ENCODE measurements at places on chromosomes 1 and 21.

DNA sequence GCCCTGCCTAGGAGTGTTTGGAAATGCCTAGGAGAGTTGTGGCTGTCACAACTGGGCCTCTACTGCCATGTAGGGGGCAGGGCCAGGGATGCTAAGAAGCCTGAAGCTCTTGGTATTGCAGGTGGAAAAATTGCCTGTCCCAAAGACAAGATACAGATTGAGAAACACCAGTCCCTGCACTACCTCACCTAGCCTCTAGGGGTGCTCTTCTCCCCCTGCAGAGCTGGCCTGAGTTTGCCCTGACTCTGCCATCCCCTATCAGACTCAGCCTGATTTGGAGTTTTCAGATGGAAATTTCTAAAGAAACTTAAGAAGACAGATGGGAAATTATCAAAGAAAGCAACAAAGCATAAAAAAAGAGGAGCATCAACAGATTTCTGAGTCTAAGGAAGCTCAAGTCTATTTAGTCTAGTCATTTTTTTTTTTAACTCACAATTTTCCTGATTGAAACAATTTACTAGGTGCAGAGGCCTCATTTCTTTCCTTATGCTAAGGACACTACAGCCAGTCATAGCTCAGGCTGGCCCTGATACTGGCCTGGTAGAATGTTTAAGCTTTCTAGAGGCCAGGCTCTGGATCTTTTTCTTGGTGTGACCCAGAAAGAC lies 61.4 kb upstream of the LRRN2 start:
- no peak for DNase-seq

GRCh38 chr1:41666981-41667631 lies 182.6 kb upstream of the EDN2 start:
- no peak for DNase-seq

DNA sequence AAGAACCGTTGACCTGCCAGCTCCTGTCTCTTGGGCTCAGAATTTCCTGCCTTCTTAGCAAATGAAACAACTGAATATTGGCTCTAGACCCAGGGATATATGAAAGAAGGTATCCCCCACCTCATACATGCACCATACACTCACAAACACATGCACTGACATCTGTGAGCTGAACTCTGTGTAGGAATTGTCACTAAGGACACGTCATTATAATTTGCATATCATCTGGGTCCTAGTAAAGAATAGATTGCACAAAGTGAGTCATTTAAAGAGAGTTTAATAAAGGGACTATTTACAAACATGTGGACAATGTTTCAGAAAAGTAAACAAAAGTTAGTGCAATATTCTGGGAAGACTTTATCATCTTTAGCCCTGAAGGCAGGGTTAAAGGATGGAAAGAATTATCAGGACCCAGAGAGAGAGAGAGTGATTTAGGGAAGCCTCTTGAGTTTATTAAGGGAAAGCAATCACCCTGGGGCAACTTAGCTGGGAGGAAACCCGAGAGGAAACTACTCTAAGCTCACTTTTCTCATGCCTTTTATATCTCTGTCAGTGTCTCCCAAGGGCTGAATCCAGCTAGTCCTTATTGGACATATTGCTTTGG lies 74.1 kb upstream of the PLA2G4A start:
- DNase-seq, result no peak

- no peak for DNase-seq
Measured at GRCh38 chr1:201694608-201695335, 134.2 kb upstream of the IPO9 start.

DNA sequence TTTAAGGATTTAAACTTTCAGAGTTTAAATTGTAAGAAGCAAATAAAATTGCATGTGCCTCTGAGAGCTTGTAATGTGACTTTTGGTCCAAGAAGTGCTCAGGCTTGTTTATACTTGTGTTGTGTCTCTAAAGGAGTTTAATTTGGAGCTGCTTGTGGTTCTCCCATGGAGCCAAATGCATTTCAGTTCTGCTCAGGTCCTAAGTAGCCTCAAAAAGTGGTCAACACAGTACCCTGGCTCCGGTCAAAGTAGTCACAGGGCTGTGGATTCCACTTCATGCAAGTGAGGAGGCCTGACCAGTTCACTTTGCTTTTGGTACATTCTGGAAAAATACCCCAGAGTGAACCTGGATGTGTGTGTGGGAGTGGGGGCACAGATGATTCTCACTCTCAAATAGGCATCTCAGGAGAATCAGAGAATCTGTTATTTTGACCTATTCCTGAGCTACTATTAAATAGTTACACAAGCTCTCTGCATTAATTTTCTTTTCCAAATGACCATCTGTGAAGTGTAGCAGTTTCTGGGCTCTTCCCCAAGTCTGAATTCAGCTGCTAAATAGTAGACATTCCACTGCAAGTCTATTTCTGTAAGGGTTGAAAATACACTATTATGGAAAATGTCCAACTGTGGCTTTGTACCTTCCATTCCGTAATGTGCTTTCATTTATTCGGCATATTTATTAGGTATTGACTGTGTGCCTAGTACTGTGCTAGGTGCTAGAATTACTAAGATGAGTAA lies 31.7 kb upstream of the AGO1 start:
- no peak for DNase-seq

GRCh38 chr1:43172527-43172972 lies 420 bp downstream of the CFAP57 start:
- DNase-seq, result no peak

DNA sequence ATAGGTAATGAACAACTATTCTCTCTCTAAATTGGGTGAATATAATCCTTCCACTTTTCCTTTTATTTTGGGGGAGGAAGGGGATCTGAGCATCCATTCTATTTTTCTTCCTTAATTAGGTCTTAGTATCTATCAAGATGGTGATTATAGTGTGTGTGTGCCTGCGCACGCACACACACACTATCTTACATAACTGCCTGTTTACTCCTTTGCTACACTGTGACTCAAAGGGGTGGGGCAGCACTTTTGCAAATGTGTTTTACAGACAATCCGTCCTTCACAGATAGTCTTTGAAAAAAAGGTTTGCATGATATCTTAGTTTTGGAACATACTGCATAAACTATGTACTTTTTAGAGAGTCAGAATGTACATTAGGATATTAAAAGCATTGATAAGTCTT lies 191.5 kb downstream of the SDCCAG8 start:
- DNase-seq, result no peak

DNA sequence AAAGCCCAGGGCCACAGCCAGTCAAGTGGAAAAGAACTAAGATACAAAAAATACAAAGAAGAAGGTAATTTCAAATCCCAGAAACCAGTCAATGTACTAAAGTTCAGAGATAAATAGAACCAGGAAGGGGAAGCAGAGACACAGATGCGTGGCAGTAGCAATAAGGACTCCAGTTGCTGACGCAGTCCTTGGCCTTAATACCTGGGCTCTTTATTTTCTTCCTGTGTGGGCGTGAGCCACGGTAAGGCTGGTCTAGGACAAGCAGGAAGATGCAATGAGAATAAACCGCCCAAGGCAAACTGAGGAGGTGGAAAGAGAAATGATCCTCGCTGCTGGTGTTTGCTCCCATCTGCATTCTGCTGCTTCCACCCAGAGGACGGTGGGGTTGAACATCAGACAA lies 65.6 kb upstream of the PLXNA2 start:
- DNase-seq, result no peak

DNA sequence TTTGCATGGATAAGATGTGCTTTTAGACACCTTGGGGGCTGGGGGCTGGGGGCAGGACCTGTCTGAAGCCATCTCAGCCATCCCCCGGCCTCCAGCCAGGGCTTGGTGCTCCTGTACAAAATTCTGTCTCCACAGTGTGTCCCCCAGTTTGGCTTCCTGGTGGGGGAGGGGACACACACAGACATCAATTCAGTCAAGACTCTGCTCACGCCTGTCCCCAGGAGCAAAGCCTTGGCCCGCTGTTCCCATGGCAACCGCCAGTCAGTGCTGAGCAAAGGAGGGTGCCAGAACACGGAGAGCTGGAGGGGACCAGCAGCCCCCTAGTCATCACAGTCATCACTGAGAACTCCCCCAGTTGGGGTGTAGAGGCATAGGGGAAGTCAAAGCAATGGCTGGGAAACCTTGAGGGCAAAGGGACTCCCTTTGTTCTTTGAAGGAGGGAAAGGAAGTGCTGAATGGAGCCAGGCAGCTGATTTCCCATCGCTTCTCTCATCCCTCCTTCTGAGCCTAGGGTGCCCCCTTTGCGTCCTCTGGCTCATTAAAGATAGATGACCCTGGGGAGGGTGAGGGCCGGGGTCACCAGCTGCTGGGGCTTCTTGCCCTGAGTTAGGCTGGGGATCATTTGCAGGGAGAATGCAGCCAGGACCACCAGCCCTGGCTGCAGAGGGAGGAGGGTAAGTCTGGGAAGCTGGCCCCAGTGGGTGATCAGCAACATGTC lies 134.9 kb upstream of the IPO9 start:
- DNase-seq, result no peak

- no peak for DNase-seq
Measured at GRCh38 chr21:41317458-41317857, 857 bp downstream of the FAM3B start.

DNA sequence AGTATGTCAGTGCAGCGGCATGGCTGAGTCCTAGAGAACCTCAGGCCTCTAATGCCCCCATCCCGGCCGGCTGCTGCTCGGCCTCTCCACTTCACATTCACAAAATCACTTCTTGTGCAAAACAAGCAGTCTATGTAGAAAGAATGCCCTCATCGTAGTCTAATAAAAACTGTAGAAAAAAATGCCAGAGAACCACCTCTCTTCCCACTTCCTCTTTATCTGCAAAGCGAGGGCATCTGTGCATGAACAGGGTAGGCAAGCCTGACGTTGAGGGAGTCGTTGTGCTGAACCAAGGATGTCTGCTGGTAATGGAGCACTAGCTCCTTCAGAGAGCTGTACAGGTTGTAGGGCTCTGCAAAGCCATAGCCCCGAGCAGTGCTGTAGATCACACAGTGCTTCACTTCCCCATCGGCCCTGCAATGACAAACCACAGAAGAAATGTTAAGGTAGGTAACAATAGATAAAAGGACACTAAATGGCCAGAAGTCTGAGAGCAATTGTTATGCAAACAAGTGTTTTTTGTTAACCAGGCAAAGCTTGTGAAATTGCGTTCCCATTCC lies 88.9 kb downstream of the PIK3R3 start:
- peak; percentile 70 for DNase-seq

DNA sequence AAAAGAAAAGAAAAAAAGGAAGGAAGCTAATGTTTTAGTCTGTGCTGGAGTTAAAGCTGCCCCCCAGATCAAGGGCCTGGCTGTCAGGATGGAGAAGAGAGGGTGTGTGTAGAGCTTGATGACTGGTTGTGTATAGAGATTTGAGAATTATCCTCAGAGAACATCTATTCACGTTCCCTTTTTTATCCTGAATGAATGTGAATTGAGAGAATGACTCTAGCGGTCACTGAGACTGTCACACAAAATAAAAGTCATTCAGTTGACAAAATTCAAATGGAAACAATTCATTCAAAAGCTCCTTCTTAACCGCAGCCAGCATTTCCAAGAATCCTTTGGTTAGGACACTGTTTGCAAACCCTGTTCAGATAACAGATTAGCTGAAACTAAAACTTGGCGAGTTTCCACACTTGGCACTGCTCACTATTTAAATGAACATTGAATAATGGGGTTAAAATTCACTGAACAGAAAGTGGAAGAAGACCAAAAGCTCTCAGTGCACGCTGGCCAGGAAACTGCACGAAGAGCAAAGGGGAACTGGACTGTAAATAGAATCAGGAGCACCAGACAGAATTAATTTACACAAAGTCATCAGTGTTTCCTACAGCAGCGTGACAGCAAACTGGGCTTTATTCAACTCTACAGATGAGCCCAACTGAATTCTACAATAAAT lies 13.6 kb upstream of the FAM89A start:
- DNase-seq, result no peak

GRCh38 chr1:244063498-244063897 lies 12.4 kb downstream of the ZBTB18 start:
- DNase-seq, result no peak

DNA sequence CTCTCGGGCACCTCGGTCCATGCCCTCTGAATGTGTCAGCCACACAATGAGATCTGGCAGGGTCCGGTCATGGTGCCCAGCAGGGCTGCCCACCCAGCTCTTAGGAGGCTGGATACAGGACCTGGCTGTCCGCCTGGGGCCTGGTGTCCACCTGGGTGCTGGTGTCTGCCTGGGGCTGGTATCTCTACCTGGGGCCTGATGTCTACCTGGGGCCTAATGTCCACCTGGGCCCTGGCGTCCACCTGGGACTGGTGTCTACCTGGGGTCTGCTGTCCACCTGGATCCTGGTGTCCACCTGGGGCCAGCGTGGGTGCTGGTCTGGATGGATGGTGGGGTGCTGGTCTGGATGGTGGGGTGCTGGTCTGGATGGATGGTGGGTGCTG lies 45.1 kb upstream of the ACTRT2 start:
- DNase-seq, result no peak

DNA sequence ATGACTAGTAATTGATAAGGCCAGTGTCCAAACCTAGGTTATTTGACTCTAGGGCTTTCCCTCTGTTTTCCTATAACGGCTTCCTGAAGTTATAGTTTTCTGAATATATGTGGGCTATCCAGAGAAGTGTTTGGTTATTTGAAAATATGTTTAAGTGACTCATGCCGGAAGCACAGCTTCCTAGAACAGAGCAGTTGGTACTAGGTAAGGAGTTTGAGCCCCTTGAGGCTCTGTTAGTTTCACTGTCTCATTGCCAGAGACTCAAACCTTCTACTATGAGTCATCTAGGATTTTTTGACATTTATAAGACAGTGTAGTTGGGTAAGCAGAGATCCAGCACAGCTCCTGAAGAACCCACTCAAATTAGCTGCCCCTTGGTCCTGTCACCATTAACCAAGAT lies 27.1 kb upstream of the LEPR start:
- DNase-seq, result no peak

DNA sequence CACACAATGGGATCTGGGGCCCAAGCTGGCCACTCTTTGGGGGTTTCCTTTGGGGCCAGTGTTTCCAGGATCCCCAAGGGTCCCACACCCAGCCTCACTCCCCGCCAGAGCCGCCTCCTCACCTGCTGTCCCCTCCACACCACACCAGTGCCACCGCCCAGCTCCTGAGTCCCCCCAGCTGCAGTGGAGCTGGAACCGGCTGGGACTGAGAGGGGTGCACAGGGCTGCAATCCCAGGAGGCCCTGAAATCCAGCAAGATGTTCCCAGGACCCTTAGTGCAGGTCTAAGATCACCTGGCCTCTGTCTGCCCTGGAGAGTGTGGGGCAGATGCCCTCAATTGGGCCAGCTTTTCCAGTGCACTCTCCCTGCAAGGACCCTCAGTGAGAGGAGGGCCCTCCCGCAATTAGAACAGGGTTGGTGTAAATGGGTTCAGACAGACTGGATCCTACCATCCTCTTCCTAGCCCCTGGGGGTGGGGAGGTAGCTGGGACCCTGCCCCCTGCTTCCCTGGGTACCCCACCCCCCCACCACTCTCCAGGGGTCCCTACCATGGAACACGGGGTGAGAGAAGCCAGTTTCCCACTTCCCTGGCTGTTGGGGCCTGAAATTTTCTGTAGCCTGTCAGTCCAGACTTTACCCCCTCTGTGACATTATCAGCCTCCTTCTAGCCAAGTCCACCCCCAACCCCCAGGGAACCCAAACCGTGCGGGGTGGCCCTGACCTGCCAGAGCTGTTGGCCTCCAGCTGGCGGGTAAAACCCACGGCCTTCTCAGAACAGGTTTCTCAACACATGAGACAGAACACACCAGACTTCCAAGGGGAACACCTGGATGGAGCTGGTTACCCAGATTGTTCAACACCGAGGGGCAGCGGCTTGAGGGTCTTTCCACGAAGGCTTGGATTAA lies 7.0 kb downstream of the KRTAP10-12 start:
- no peak for DNase-seq
